NCI-H2107 (cell line): ENCODE measurements at places on chromosomes 2 and 18.

DNA sequence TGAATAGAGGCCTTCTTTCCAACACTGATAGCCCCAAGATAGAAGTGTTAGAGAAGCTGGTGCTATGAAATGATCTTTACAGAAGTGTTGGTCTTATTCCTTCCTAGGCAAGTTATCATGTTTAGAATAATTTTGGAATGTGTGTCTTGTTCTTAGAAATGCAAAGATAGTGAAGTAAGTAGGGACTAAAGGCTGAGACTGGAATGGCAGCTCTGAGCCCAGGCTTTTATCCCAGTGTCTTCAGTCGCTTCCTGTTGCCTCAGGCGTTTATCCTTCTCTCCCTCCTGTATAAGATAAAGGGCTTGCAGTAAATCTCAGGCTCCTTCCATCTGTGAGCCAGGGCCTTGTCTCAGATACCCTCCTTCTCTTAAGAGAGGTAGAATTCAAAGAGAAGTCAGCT, 218.1 kb downstream of the TPGS2 start:
- no peak for DNase-seq

DNA sequence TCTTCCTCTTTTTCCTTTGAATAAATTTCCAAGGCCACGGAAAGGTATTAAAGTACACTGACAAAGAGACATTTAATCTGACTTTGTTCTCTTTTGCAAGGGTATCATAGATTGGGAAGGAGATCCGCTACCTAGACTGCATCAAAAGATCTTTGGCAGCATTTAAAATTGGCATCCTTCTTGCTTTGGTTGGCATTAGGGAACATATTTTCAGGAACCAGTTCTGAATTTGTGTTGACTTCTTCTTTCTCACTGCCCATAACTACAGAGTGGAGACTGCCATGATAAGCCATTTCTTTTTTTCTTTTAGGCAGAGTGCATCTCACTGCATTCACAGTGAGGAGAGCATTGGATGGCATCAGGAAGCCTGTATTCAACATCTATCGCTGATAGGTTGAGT, 83.4 kb downstream of the DOCK10 start:
- no peak for DNase-seq

DNA sequence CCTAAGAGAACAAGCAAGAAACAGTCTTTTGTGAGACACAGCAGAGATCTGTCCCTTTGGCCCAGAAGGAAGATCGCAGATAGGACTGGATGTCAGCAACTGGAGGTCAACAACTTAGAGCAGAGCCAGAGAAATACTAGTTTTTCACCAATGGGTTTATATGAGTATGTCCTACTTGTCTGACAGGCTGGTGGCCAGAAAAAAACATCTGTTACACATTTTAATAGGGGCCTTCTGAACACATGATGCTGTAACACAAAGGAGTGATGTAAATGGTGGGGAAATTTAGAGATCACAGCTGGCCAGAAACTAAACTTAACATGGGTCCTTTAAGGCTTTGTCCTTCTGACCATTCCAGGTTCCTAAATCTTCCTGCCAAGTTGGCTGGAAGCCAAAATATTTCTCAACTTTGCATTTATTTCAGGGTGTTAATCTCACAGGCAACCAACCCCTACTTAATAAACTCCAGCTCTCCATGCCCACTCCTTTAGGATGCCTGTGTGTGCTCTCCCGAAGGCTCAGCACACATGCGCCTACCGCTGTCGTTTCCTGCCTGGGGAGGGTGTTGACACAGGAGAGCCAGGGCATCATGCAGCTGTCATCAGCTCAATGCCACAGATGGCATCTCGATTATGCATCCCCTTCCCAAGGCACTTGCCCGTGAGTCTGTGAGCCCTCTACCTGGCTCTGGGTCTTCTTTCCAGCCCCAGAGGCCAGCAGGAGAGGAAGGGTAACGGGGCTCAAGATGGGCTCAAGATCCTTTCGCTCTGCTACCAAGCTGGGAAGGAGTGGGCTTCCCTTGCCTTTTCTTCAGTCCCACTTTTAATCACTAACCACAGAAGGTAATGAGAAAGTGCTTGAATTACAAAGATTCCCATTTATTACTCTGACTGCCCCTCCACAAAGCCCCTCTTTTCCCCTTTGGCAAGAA, 252.5 kb downstream of the ETAA1 start:
- no peak for DNase-seq

GRCh38 chr2:48395658-48396057, 134.3 kb upstream of the STON1 start:
- DNase-seq = no peak
